Activated naive CD8-positive, alpha-beta T cell treated with anti-CD3 and anti-CD28 coated beads, Interleukin-2, amount 50 U/mL, for 24 hours (primary cell): ENCODE measurements at places on chromosomes 16 and 17.

DNA sequence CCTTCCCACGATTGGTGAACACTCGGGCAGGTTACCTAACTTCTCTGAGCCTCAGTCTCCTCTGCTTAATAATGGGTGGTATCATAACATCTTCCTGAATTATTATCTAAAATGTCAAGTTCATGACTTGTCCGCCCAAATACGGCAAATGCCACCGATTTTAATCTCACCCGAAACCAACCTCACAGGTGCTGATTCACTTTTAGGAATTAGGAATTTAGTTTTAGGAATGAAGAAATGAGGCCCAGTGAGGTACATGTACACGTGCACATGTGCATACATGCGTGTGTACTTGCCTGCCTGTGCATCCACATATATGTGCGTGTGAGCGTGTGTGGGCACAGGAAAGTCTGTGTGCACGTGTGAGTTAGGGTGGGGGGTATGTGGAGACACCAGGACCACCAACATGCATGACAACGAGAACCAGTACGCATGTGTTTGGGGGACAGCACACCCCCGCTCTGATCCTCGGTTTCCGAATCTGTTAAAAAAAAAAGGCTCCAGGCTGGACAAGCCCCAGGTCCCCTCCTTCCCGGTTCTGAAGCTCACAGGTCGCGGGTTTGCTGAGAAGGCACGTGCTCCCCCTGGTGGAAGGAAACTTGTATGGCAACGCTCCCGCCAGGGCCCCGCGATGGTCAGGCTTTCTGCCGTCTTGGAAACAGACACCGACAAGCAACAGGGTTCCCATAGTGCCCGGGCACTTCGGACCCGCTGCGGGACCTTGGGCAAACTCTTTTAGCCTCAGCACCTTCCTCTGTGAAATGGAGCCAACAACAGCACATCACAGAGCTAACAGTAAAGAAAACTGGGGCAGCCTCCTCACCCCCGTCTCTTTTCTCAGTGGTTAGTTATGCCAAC is 219.2 kb downstream of the RBFOX3 start:
- DNase-seq = peak; percentile 72

DNA sequence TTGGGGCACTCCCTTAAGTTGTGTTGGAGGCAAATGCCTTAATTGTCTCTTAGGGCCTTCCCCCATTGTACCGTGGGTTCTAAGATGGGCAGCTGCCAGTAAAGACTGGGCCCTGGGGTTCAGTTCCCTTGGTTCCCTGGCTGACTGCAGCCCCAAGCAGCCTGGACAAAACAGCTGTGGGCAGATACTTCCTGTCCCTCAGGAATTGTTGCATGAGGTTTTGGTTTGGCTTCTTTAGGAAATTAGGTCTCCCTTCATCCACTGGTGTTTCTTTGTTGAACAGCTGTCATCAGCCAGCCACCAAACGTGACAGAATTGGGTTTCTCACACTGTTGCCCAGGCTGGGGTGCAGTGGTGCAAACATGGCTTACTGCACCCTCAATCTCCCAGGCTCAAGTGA is 42.0 kb upstream of the ETV4 start:
- no peak for DNase-seq

DNA sequence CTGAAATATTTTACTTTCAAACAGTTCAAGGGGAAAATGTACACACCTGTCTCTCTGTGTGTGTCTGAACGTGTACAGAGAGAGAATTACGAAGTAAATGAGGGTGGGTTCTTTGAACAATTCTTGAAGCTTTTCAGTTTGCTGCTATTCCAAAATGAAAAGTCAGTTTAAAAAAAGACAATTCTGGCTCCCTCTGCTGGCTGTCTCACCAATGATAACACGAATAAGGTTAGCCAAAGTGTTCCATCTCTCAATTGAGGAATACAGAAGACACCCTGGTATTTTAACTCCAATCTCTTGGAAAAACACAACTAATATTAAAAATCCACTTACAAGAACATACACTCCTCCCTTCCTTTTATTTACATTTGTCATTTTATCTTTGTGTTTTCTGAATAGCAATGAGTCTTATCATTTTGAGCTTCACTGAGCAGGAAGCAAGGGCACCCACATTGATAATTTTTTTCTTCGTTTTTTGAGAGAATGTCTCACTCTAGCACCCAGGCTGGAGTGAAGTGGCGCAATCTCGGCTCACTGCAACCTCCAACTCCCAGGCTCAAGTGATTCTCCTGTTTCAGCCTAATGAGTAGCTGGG is 20.5 kb downstream of the EFTUD2 start:
- DNase-seq = no peak

GRCh38 chr17:81277421-81277820 is 17.7 kb downstream of the SLC38A10 start:
- no peak for DNase-seq

- no peak for DNase-seq
These were observed 3.3 kb upstream of the ABCC3 start for GRCh38 chr17:50631195-50631907.

GRCh38 chr17:71765437-71765836 is 355.4 kb upstream of the SOX9 start:
- no peak for DNase-seq

- DNase-seq = peak; percentile 99
These were observed at the start of gene MAP1LC3B for GRCh38 chr16:87391950-87392820. MAP1LC3B (plus strand) TSS chr16:87392336; CDS start chr16:87392428, 92 bp downstream.

- no peak for DNase-seq
These were observed 254.5 kb upstream of the ELAC2 start for GRCh38 chr17:13272296-13272695.

DNA sequence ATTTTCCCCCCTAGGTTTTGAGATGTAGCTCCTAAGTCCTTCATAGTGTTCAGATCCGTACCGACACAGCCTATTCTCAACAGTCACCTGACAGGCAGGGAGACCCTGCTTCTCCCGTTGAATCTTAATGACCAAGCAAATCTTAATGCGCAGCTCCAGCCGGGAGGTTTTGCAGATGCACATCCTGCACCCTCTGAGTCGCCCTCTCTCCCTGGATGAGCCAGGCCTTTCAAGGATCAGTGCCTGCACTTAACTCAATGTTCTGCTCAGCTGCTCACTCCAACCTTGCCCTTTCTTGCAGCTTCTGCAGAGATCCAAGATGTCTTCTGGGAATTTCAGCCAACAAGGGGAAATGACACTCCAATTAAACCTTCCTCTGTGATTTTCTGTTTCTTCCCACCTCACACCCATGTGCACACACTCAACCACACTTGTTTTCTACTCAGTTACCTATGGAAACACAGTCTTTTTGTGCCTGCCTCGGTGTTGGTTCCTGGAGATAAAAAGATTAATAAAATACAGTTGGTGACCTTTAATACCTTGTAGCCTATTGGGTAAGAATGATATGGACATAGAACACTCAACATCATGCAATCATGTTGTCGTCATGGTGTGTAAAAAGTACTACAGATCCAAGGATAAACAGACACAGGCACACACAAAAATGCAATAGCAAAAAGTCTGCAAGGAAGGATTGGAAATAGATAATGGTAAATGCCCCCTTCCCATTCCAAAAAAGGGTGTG is 76.9 kb upstream of the DYNLRB2 start:
- DNase-seq = no peak

- no peak for DNase-seq
These were observed 25.1 kb downstream of the GSG1L start for GRCh38 chr16:28038409-28038808.

DNA sequence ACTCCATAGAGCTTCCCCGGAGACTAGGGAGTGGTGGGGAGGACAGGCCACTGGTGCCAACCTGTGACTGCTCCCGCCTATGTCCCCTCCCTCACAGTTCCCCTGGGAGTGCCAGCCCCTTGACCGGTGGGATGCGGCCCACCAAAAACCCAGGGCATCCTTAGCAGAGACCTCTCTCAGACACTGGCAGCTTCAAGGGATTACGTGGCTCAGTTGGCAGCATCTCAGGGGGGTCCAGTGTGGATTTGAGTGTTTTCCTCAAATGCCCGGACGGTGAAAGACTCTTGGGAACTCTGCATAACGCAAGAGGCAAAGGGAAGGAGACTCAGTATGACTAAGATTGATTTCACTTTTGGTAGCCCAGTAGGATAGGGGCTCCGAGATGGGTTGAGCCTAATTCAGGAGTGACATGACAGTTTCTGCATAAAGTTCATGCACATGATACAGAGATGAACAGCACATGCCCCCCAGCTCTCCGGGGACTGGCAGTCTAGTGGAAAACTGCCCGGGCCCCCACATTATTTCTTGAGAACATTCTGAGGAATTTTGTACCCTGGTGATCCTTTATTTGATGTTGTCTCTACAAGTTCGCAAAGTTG is 50.4 kb downstream of the TRARG1 start:
- DNase-seq = no peak
